ENCODE measurements at places on chromosomes 4 and X.

- no peak for DNase-seq
Measured at GRCh38 chrX:136199365-136199764, 51.8 kb downstream of the MAP7D3 start.

GRCh38 chr4:57158221-57158620 is 48.0 kb upstream of the IGFBP7 start:
- no peak for DNase-seq

DNA sequence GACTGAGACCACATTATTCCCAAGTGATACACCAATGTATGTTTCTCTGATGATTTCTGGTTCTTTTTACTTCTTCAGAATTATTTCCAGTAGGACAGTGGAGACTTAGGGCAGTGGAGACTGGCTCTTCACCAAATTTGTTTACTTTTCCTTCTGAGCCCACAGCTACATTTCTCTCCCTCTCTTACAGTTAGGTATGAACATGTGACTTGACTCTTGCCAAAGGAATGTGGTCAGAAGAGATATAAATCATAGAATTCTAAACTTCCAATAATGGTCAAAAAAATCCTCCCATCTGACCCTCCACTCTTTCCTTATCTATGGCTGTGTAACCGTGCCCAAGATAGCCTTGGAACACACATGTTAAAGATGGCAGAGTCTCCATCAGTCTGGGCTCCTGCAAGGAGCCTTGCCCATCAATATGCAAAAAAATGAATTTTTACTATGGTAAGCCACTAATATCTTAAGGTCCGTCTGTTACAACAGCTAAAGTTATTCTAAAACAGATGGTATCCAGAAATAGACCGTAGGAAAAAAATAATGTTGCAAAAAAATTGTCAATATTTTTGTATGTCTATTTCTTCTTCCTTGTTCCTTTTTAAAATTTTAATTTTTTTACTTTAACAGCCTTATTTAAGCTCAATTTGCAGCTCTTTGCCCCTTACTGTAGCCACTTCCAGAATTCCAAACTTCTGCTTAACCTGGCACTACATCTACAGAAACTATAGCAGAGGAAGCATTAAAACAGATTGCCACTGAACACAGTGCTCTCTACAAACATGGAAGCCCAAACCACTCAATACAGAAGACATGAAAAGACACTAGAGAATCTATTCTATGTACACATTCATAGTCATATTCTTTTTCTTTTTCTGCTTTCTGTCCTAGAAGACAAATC is 260.7 kb downstream of the COL25A1 start:
- no peak for DNase-seq

- no peak for DNase-seq
Measured at GRCh38 chr4:142875117-142875516, 29.0 kb upstream of the INPP4B start.

- peak; percentile 4 for DNase-seq
Measured at GRCh38 chrX:48468693-48469691, 1.1 kb downstream of the SLC38A5 start.
